A549 treated with CpdA at 1 μM for 4 hours (cell line): ENCODE measurements at places on chromosomes 11 and 22. TPM values are rescaled to one million over a fixed set of nuclear protein-coding genes. Genes with fewer than 3 reads are reported as not detected.

PKNOX2 gene
- total RNA-seq: not detected in 5 replicates

CRACR2B gene
- total RNA-seq: 2.1 to 4.9 TPM (median 3.6 TPM) in 5 replicates

TMEM25 gene
- total RNA-seq: 0.24 to 0.64 TPM (median 0.48 TPM) in 5 replicates

GLYATL1 gene
- 0.19 to 0.28 TPM in 2 of 5 replicates, not detected in the others for total RNA-seq

OR5A1 gene
- not detected in 5 replicates for total RNA-seq

CEND1 gene
- 1.6 to 1.8 TPM (median 1.7 TPM) in 5 replicates for total RNA-seq

TST gene
- 38.2 to 52.2 TPM (median 50.0 TPM) in 5 replicates for total RNA-seq

HSPB2 gene
- total RNA-seq: not detected in 5 replicates

P2RY2 gene
- total RNA-seq: 8.1 to 11.0 TPM (median 9.8 TPM) in 5 replicates

MEN1 gene
- 32.5 to 49.0 TPM (median 43.6 TPM) in 5 replicates for total RNA-seq

MS4A15 gene
- not detected in 5 replicates for total RNA-seq

UBASH3B gene
- 39.1 to 51.5 TPM (median 45.1 TPM) in 5 replicates for total RNA-seq

RBMXL2 gene
- not detected in 5 replicates for total RNA-seq

MFRP gene
- total RNA-seq: not detected in 5 replicates

KDM4D gene
- total RNA-seq: 0.43 to 0.60 TPM (median 0.56 TPM) in 5 replicates

MAPK11 gene
- 4.5 to 7.4 TPM (median 7.0 TPM) in 5 replicates for total RNA-seq

GRK2 gene
- total RNA-seq: 25.9 to 40.4 TPM (median 37.5 TPM) in 5 replicates

GP1BB gene
- 1.2 to 1.5 TPM (median 1.5 TPM) in 4 of 5 replicates, not detected in the other for total RNA-seq

IRAG1 gene
- total RNA-seq: 0.01 to 0.05 TPM (median 0.02 TPM) in 5 replicates

SLC22A9 gene
- total RNA-seq: not detected in 5 replicates

NRIP3 gene
- total RNA-seq: 0.86 to 1.4 TPM (median 1.1 TPM) in 5 replicates

HSPA8 gene
- 1,734 to 2,080 TPM (median 1,815 TPM) in 5 replicates for total RNA-seq

DRD4 gene
- 0.13 to 0.41 TPM (median 0.28 TPM) in 4 of 5 replicates, not detected in the other for total RNA-seq

A4GALT gene
- total RNA-seq: 11.9 to 16.4 TPM (median 14.7 TPM) in 5 replicates

EMID1 gene
- total RNA-seq: 0.31 to 0.72 TPM (median 0.38 TPM) in 5 replicates

ACRV1 gene
- total RNA-seq: not detected in 5 replicates

ZNF215 gene
- 0.99 to 1.4 TPM (median 1.3 TPM) in 5 replicates for total RNA-seq

HORMAD2 gene
- total RNA-seq: not detected in 5 replicates

C11orf87 gene
- 0.01 to 0.03 TPM (median 0.02 TPM) in 3 of 5 replicates, not detected in the others for total RNA-seq

OR6T1 gene
- not detected in 5 replicates for total RNA-seq

C1QTNF5 gene
- not detected in 5 replicates for total RNA-seq

OR51E1 gene
- total RNA-seq: not detected in 5 replicates

CDC42BPG gene
- 1.4 to 1.8 TPM (median 1.6 TPM) in 5 replicates for total RNA-seq

STX5 gene
- total RNA-seq: 19.8 to 29.3 TPM (median 27.5 TPM) in 5 replicates

CBLIF gene
- not detected in 5 replicates for total RNA-seq

UVRAG gene
- 9.2 to 11.6 TPM (median 10.1 TPM) in 5 replicates for total RNA-seq

RIMBP3B gene
- 0.48 to 0.72 TPM (median 0.57 TPM) in 5 replicates for total RNA-seq

GAL3ST1 gene
- total RNA-seq: 6.6 to 9.7 TPM (median 7.9 TPM) in 5 replicates

SYT9 gene
- 0.16 to 0.22 TPM (median 0.19 TPM) in 5 replicates for total RNA-seq

PANX2 gene
- total RNA-seq: 6.2 to 7.7 TPM (median 7.0 TPM) in 5 replicates

TPST2 gene
- total RNA-seq: 9.2 to 14.0 TPM (median 11.4 TPM) in 5 replicates

UBTFL1 gene
- total RNA-seq: not detected in 5 replicates

SYT8 gene
- total RNA-seq: 0.02 to 0.23 TPM in 2 of 5 replicates, not detected in the others

CDKN1C gene
- total RNA-seq: 0.52 to 0.92 TPM (median 0.71 TPM) in 5 replicates

IFITM10 gene
- 0.79 to 1.9 TPM (median 1.0 TPM) in 5 replicates for total RNA-seq

RIC3 gene
- total RNA-seq: 0.95 to 5.3 TPM (median 1.8 TPM) in 5 replicates

CCDC34 gene
- 29.2 to 35.2 TPM (median 33.7 TPM) in 5 replicates for total RNA-seq

FAM111B gene
- 7.2 to 9.3 TPM (median 7.7 TPM) in 5 replicates for total RNA-seq

NRGN gene
- 5.5 to 11.1 TPM (median 10.7 TPM) in 5 replicates for total RNA-seq

KRTAP5-9 gene
- 0.05 to 0.12 TPM in 2 of 5 replicates, not detected in the others for total RNA-seq

TTC36 gene
- total RNA-seq: 0.16 TPM in 1 of 5 replicates, not detected in the others

SGSM1 gene
- total RNA-seq: 0.17 to 0.68 TPM (median 0.38 TPM) in 5 replicates

RASL10A gene
- 0.13 to 0.32 TPM (median 0.24 TPM) in 4 of 5 replicates, not detected in the other for total RNA-seq

ROBO4 gene
- not detected in 5 replicates for total RNA-seq

CRYBB2 gene
- total RNA-seq: 0.08 to 0.23 TPM in 2 of 5 replicates, not detected in the others

MED15 gene
- total RNA-seq: 45.7 to 54.7 TPM (median 46.2 TPM) in 5 replicates

CCDC116 gene
- 0.05 to 0.22 TPM (median 0.08 TPM) in 4 of 5 replicates, not detected in the other for total RNA-seq

OR4A16 gene
- not detected in 5 replicates for total RNA-seq
